T-helper 17 cell (primary cell): ENCODE measurements at places on chromosomes 13 and 19. TPM values are rescaled to one million over a fixed set of nuclear protein-coding genes. Genes with fewer than 3 reads are reported as not detected.

- H3K27ac ChIP-seq = no peak overlapping the region
- H3K4me3 ChIP-seq = no peak overlapping the region
- DNase-seq = no peak
- H3K27me3 ChIP-seq = peaks cover 25% of the 10 kb centered on the region
These were observed 15.5 kb upstream of the KIR3DL3 start for GRCh38 chr19:54708781-54709180.

DNA sequence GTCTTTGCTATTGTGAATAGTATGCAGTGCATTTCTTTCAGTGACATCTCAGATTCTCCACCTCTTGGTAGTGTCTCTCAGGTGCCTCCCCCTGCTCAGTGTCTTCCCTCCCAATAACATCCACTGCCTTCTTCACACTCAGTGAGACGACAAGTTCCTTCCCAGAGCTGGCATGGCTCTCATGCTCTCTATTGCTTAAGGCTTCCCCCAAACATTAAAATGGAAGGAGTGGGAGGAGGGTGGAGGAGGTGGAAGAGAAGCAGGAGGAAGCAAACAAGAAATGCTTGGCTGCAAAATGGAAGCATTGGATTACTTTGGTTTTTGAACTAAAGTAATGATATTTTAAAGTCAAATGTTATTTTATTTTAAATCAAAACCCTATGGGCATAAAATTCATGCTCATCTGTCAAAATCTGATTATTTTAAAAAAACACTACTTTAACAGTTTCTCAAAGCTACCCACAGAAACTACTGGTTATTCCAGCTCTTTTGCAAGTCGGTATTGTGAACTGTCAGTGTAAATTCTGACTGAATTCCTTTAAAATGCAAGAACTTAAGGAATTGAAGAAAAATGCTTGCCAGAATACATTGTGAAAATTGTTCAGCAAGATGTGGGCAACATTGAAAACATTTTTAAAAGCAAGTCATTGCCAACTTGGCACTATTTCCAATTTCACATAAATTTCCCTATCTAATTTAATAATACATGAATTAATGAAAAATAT is 727.6 kb upstream of the ARGLU1 start:
- no peaks in the 10 kb centered on the region for H3K4me1 ChIP-seq
- no peak overlapping the region for H3K27ac ChIP-seq
- H3K27me3 ChIP-seq = no peaks in the 10 kb centered on the region
- DNase-seq = no peak
- no peaks in the 10 kb centered on the region for H3K36me3 ChIP-seq
- H3K4me3 ChIP-seq = no peak overlapping the region

DNA sequence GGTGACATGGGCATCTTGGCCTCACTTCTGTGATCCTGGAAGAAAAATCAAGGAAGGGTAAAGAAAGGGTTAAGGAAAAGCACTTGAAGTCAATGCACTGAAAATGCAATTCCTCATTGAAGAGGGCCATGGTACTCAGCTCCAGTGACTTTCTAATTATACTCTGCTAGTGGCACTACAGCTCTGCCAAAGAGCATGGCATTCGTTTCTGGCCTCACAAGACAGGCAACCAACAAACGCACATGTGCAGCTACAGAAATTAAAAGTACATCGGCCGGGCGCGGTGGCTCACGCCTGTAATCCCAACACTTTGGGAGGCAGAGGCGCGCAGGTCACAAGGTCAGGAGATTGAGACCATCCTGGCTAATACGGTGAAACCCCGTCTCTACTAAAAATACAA is 21.8 kb downstream of the SACS start:
- peaks cover 2% of the 10 kb centered on the region for H3K36me3 ChIP-seq
- H3K4me1 ChIP-seq = peaks cover 3% of the 10 kb centered on the region
- no peak overlapping the region for H3K4me3 ChIP-seq
- no peak for DNase-seq
- H3K27me3 ChIP-seq = peaks cover 8% of the 10 kb centered on the region

- H3K4me3 ChIP-seq = no peak overlapping the region
- H3K27ac ChIP-seq = no peak overlapping the region
- H3K36me3 ChIP-seq = no peaks in the 10 kb centered on the region
- no peaks in the 10 kb centered on the region for H3K4me1 ChIP-seq
- DNase-seq = no peak
These were observed 299.1 kb upstream of the OBI1 start for GRCh38 chr13:78958006-78958405.

GRCh38 chr13:72652681-72653080 is 74.7 kb downstream of the MZT1 start:
- H3K4me3 ChIP-seq = no peak overlapping the region
- no peaks in the 10 kb centered on the region for H3K36me3 ChIP-seq
- no peak for DNase-seq
- H3K4me1 ChIP-seq = no peaks in the 10 kb centered on the region
- peaks cover 49% of the 10 kb centered on the region for H3K27me3 ChIP-seq

DNA sequence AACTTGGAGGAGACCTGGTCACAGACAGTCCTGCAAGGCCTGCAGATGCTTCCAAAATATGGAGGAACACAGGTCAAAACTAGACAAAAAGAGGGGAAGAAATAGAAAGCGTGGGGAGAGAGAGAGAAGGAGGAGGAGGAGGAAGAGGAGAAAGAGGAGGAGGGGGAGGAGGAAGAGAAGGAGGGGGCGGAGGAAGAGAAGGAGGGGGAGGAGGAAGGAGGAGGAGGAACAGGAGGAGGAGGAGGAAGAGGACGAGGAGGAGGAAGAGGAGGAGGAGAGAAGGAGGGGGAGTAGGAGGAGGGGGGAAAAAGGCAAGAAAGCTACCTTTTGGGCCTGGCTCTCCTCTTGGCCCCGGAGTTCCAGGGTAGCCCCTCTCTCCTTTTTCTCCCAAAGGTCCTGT is 105.8 kb downstream of the COL4A1 start:
- H3K27me3 ChIP-seq = peaks cover 34% of the 10 kb centered on the region
- no peak overlapping the region for H3K27ac ChIP-seq
- peaks cover 2% of the 10 kb centered on the region for H3K4me1 ChIP-seq
- H3K4me3 ChIP-seq = no peak overlapping the region
- no peaks in the 10 kb centered on the region for H3K36me3 ChIP-seq
- no peak for DNase-seq

DNA sequence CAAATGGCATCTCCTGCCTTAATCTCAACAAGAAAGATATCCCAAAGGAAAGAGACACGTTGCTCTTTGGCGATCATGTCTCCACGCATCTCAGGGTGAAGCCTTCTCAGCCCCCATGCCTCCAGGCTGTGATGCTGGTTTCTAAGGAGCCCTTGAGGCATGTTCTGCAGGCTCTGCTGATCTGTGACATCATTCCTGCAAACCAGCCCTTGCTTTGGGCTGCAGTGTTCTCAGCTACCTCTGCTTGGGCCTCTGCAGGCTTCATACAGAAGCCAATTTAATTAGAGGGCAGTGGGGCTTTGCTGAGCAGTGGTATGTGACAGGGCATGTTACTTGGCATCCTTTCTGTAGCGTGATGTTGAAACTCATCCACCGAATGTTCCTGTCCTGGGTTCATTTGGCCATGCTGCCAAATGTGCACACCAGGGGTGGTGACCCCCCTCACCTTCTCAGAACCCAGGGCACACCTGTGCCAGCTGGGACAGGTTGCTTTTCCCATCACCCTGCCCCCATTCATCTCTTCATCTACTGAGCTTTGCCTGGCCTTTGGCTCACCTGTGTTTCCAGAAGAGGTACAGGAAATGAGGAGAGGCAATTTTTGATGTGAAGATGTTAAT is 230.9 kb downstream of the TEX29 start:
- DNase-seq = no peak
- no peak overlapping the region for H3K4me3 ChIP-seq
- H3K27ac ChIP-seq = no peak overlapping the region
- H3K4me1 ChIP-seq = peaks cover 2% of the 10 kb centered on the region
- H3K27me3 ChIP-seq = peaks cover 25% of the 10 kb centered on the region

SIGLEC14 gene
- total RNA-seq = 0.86 TPM

GRCh38 chr13:112990783-112991182 is 21.8 kb downstream of the MCF2L start:
- no peaks in the 10 kb centered on the region for H3K36me3 ChIP-seq
- H3K4me3 ChIP-seq = no peak overlapping the region
- H3K4me1 ChIP-seq = peaks cover 5% of the 10 kb centered on the region
- no peak overlapping the region for H3K27ac ChIP-seq
- peaks cover 4% of the 10 kb centered on the region for H3K27me3 ChIP-seq
- no peak for DNase-seq

DNA sequence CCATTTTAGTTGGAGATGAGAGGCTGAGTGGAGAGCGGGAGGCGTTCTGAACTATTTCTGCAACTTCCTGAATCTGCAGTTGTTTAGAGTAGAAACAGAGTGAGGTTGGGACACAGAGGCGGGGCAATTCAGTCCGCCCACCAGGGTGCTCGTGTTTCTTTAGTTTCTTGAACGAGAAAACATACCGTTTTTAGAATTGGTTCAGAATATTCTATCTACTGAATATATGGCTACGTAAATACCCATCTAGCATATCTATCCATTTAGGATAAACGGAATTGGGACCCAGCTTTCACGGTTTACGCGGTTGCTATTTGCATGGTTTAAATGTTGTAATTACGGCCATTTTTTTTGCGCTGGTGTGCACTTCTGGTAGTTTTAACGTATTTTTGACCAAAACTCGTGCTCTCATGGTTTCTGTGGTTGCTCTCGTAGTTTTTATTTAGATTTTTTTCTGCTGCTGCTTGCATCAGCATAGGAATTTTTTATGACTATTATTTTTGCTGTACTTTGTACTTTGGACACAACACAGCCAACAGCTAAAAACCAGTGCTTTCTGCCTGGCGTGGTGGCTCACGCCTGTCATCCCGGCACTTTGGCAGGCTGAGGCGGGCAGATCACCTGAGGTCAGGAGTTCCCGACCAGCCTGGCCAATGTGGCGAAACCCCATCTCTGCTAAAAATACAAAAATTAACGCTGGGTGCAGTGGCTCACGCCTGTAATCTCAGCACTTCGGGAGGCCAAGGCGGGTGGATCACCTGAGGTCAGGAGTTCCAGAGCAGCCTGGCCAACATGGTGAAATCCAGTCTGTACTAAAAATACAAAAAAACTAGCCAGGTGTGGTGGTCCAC is 32.7 kb downstream of the TIMM13 start:
- peaks cover 15% of the 10 kb centered on the region for H3K27me3 ChIP-seq
- DNase-seq = no peak
- H3K36me3 ChIP-seq = peaks cover 2% of the 10 kb centered on the region
- no peak overlapping the region for H3K27ac ChIP-seq

GRCh38 chr13:110062077-110062776 is 244.7 kb downstream of the COL4A1 start:
- H3K36me3 ChIP-seq = no peaks in the 10 kb centered on the region
- H3K4me3 ChIP-seq = no peak overlapping the region
- DNase-seq = no peak
- no peaks in the 10 kb centered on the region for H3K4me1 ChIP-seq

- H3K4me1 ChIP-seq = no peaks in the 10 kb centered on the region
- peaks cover 2% of the 10 kb centered on the region for H3K36me3 ChIP-seq
- DNase-seq = no peak
These were observed 46.9 kb upstream of the VSTM2B start for GRCh38 chr19:29478578-29479565.

TPTE2 gene
- total RNA-seq = not detected

- peaks cover 21% of the 10 kb centered on the region for H3K4me1 ChIP-seq
- H3K36me3 ChIP-seq = no peaks in the 10 kb centered on the region
- no peak overlapping the region for H3K4me3 ChIP-seq
- H3K27ac ChIP-seq = peak overlapping the region; percentile 16
- DNase-seq = no peak
These were observed 16.3 kb downstream of the TECR start for GRCh38 chr19:14545716-14546082.

GFY gene
- total RNA-seq = not detected

ABCA7 gene
- total RNA-seq = 107 TPM

DNA sequence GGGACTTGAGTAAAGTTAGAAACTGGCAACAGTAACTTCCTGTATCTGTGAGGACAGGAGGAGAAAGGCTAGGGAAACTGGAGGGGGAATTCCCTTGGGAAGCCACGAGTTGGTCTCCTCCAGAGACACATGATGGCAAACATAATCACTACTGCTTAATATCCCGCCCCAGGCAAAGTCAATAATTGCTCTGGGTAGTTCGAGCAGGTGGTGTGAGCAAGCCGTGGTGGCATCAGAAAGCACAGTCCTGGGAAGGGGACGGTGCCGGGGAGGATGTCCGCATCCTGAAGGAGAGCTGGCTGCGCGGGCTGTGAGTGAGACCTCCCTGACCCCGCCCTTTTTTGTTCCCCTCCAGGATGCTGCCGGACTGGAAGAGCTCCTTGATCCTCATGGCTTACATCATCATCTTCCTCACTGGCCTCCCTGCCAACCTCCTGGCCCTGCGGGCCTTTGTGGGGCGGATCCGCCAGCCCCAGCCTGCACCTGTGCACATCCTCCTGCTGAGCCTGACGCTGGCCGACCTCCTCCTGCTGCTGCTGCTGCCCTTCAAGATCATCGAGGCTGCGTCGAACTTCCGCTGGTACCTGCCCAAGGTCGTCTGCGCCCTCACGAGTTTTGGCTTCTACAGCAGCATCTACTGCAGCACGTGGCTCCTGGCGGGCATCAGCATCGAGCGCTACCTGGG is 1.4 kb downstream of the FFAR2 start:
- no peak for DNase-seq
- peak overlapping the region; percentile 88 for H3K27ac ChIP-seq
- peak overlapping the region; percentile 39 for H3K4me3 ChIP-seq
- H3K36me3 ChIP-seq = no peaks in the 10 kb centered on the region

- no peaks in the 10 kb centered on the region for H3K36me3 ChIP-seq
- no peak overlapping the region for H3K4me3 ChIP-seq
- H3K4me1 ChIP-seq = no peaks in the 10 kb centered on the region
- no peak for DNase-seq
These were observed 803.4 kb downstream of the PCDH17 start for GRCh38 chr13:58434943-58435342.

GRCh38 chr19:1811942-1812425 is at the start of gene ATP8B3:
TSS of gene ATP8B3 (minus strand) at chr19:1812276. CDS start at chr19:1811736, 540 bp downstream.
- H3K36me3 ChIP-seq = no peaks in the 10 kb centered on the region
- peak within 1 kb of the TSS; percentile 91 for H3K27ac ChIP-seq
- H3K4me3 ChIP-seq = peak within 1 kb of the TSS; percentile 96
- H3K27me3 ChIP-seq = no peaks in the 10 kb centered on the region
- no peak for DNase-seq

TRPC4 gene
- not detected for total RNA-seq

PODNL1 gene
- total RNA-seq = 0.31 TPM

- DNase-seq = no peak
- H3K4me1 ChIP-seq = peaks cover 9% of the 10 kb centered on the region
- H3K27ac ChIP-seq = no peak overlapping the region
- peaks cover 4% of the 10 kb centered on the region for H3K36me3 ChIP-seq
- H3K4me3 ChIP-seq = no peak overlapping the region
These were observed 38.4 kb downstream of the ZDHHC20 start for GRCh38 chr13:21420706-21421105.

GRCh38 chr13:46961719-46962118 is 64.9 kb upstream of the HTR2A start:
- no peaks in the 10 kb centered on the region for H3K36me3 ChIP-seq
- DNase-seq = no peak
- H3K4me3 ChIP-seq = no peak overlapping the region

GRCh38 chr19:8501981-8502380 is 459 bp downstream of the PRAM1 start:
- H3K27ac ChIP-seq = no peak overlapping the region
- H3K4me3 ChIP-seq = no peak overlapping the region
- H3K27me3 ChIP-seq = no peaks in the 10 kb centered on the region
- no peak for DNase-seq
- peaks cover 16% of the 10 kb centered on the region for H3K4me1 ChIP-seq
